ENCODE measurements at places on chromosomes 6 and 20.

DNA sequence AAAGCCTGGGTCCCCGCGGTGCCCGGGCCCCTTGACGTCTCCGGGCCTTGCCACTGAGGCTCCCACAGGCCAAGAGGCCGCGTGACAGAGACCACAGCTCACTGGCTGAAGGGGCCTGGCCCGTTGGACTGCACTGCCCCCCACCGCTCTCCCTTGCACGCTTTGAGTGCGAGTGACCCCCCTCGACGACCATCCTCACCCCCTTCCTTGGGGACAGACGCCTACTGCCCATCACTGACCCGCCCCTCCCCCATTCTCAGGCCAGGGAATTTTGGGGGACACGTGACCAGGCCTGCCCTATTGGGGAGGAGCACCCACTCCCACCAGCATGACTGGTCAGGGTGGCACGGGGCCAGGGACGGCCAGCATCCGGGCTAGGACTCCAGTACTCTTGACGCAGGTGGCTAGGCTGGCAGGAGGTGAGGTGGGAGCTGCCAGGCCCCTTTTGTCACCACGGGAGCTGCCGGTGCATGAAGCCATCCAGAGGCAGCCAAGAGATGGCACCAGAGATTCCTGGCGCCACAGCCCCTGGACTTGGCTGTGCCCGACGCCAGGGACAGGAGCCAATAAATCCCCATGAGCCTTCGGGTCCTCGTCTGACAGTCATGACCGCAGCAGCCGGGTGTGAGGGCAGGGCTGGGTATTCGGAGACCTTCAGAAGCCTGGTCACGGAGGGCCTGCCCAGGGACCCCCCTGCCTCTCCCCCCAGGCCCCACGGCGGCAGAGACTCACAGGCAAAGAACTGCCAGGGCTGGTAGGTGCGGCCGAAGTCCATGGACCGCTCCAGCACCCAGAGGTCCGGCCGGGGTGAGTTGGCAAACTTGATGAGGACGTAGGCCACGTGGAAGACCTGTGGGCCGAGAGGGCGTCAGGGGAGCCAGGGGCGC is 14.5 kb downstream of the LAMA5 start:
- DNase-seq, result no peak

GRCh38 chr20:35145141-35145564 is 2.0 kb downstream of the EDEM2 start:
- DNase-seq, result peak; percentile 45

- no peak for DNase-seq
Measured at GRCh38 chr6:149729824-149730223, 11.9 kb upstream of the LATS1 start.

DNA sequence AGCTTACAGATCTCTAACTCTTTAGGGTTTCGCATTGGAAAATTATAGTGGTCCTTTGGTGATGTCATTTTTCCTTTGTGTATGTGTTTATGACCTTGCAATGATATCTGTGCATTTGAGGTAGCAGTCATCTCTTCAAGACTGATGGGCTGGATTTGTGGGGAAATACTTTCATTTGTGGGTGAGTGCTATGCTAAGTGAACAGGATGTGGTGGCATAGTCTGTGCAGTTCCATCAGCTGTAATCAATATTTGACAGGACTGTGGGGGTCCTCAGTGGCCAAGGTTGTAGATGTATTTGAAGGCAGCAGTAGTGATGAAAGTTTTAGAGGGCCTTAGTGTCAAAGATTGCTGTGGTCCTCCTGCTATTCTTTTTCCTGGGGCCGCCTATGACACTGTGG is 79.5 kb downstream of the CYP39A1 start:
- DNase-seq, result no peak

DNA sequence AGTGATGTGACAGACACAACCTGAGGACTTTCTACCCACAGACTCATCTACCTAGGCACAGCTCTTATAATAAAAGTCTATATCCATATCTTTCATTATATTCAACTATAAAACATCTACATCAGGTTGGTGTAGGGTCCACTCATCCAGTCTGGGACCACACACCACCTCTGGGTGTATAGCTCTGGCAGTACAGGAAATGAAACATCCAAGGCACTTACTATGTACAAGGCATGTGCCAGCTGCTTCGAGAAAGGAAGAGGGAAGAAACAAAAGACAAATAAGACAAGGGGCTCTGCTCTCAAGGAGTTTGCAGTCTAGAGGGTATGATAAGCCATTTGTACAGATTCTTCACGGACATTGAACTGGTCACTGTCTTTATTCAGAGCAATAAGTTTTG is 18.6 kb downstream of the KIF13A start:
- DNase-seq, result no peak

- DNase-seq, result peak; percentile 39
Measured at GRCh38 chr6:170404036-170404435, 97.5 kb downstream of the FAM120B start.

- DNase-seq, result no peak
Measured at GRCh38 chr6:255041-255750, 37.1 kb upstream of the DUSP22 start.

DNA sequence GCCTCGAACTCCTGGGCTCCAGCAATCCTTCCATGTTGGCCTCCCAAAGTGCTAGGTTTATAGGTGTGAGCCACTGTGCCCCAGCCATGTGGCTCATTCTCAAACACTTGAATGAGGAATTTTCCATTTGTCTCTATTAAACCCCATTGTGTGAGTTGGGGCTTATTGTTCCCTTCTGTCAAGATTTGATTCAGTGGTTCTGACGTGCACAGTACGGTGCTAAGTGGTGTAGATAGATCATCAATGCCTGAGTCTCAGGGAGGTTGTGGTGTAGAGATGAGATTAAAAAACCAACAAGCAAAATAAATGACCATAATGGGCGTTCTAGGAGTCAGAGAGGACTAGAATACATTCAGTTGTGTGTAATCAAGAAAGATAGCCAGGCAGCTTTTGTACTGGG is 335.6 kb downstream of the PRL start:
- no peak for DNase-seq

DNA sequence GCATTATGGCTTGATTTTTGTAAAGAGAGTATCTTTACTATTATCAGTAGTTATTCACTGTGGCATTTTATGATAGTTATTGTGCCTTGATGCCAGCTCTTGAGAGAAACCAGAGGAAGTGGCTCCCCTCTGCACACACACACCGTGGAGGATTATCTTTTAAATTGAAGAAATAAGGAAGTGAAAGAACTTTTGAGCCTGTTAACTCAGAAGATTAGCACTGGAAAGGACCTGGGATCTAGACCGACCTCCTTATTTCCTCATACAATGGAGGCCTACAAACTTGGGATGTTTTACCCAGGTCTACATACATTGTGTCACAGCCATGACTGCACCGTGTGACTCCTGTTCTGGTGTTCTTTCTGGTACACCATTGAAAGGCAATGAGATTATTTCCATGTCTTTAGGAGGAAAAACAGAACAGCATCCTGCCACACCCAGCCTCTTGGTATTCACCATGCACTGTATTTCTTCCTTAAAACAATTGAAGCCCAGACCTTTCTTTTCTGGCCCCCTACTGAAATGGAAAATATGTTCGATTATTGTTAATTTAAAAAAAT is 40.6 kb downstream of the HECA start:
- DNase-seq, result no peak

DNA sequence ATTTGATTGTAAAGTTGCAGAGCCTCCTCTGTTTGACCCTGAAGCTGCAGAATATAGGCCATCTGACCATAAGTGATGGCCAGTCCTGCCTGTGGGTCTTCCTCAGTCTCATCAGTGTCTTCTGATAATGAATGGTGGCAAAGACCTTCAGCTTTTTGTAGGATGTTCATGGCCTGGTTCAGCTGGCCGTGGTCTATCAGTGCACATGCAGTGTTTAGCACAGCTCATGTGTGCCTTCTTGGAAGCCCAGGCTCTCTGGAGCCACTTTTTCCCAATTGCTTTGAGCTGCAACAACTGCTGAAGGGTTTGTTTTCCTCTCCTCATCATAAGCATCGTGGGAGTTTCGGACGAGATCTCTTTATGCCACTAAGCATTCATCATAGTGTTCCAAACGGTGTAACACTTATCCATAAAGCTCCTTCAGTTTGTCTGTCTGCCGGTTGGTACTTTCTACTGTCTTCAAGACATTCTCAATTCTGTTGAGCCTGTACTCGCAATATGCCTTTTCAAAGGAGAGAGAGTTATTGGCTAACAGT is 70.1 kb upstream of the TULP4 start:
- DNase-seq, result no peak

DNA sequence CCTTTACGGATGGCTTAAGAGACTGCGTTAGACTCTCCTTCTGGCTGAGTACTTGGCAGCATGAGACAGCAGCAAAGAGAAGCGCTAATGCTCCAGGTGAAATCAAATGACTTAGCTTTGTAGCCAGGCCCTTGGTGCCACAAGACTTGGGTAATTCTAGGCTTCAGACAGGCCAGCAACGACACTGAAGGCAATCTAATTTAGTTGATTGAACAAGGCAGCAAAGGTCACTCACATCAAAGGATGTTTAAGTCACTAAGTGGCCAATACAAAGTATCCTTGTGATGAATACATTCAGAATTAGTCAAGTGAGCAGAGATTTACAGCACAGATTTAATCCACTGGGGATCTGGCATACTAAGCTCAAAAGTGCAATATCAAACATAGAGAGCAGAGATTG is 113.2 kb downstream of the FAM83B start:
- peak; percentile 24 for DNase-seq

DNA sequence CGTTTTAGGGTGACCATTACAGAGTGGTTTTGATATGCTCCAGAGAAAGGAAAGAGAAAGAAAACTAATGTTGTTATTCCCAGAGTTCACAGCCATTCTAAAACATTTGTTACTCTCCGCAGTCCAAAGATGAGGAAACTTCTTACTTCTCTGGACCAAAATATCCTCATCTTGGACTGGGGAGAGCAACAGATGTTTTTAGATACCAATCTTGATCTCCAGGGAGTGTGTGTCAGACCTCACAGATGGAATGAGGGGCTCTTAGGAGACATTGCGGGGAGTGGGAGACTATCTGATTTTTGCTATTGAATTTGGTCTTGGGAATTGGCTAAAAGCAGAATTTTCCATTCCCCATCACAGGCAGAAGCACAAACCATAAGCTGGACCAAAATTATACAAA is 110.8 kb downstream of the TNFAIP3 start:
- DNase-seq, result no peak

- DNase-seq, result no peak
Measured at GRCh38 chr6:44339763-44340625, 2.5 kb upstream of the SPATS1 start.

GRCh38 chr20:22579711-22580697 is 4.4 kb downstream of the FOXA2 start:
- DNase-seq, result peak; percentile 43

GRCh38 chr20:2687514-2687913 is 5.1 kb upstream of the EBF4 start:
- no peak for DNase-seq

DNA sequence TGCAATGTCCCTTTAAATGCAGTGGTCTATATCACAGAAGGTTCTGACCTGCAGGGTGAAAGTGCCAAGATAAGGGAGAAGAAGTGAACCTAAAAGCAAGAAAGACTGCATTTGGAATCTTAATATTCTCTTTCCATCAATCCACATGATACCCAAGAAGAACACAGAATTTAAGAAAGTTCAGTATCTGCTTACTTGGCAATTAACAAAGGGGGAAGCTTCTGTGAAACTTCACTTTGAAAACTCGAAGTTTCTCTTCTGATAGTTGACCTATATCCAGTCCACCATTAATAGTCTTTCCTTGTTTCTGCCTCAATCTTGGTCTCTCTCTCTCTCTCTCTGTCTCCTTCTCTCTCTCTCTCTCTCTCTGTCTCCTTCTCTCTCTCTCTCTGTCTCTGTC is 592.0 kb downstream of the UTRN start:
- no peak for DNase-seq

GRCh38 chr6:134517868-134518267 is 200.0 kb upstream of the SGK1 start:
- no peak for DNase-seq

DNA sequence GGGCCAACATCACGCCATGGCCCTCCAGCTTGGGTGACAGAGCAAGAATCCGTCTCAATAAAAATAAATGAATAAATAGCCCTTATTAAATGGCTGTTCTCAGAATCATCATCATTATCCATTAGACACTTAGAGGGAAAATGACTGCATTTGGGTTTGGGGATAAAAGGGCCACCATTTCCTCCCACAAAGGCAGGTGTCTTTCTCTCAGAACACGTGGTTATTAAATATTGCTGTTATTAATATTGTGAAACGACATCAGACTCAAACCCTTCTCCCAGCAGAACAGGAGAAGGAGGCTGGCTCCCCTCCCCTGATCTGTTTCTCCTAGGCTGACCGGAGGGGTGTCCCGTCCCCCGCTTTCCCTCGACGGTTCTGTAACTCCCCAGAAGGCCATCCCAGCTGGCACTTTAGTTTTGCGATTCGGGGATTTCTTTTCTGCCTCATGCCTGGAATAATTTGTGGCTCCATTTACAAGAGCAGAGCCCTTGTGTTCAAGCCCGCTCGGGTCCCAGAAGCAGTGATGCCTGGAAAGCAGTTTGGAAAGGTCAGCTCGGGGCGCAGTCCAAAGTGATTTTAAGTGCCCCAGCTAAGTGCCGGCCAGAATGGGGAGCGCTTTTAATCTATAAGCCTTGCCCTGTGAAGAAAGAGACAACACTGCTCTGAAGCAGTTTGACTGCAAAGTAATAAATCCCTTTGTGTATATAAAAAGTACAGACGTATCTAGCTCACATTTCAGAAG is 41.9 kb downstream of the EYA2 start:
- no peak for DNase-seq

GRCh38 chr6:160260367-160260766 is 1.7 kb upstream of the SLC22A2 start:
- DNase-seq, result no peak

GRCh38 chr6:94071835-94072234 is 652.5 kb upstream of the EPHA7 start:
- peak; percentile 11 for DNase-seq

- DNase-seq, result peak; percentile 38
Measured at GRCh38 chr6:158409451-158409850, 97.2 kb downstream of the TULP4 start.

GRCh38 chr6:104473021-104473429 is 386.7 kb downstream of the HACE1 start:
- peak; percentile 53 for DNase-seq

- peak; percentile 75 for DNase-seq
Measured at GRCh38 chr6:36679043-36679833, 724 bp downstream of the CDKN1A start.

- DNase-seq, result no peak
Measured at GRCh38 chr20:10347086-10347880, 86.7 kb downstream of the MKKS start.

- no peak for DNase-seq
Measured at GRCh38 chr6:167699141-167699931, 127.4 kb upstream of the AFDN start.

Data from eye (tissue), 1 donor.